Activated T-cell treated with anti-CD3 and anti-CD28 coated beads, Interleukin-2, amount 50 U/mL, for 72 hours (primary cell): ENCODE measurements at places on chromosomes 7 and 10. TPM values are rescaled to one million over a fixed set of nuclear protein-coding genes. Genes with fewer than 3 reads are reported as not detected.

The CD36 gene
- 0.65 TPM for total RNA-seq

The TBX20 gene
- total RNA-seq = not detected

The BAIAP2L1 gene
- 5.1 TPM for total RNA-seq

The CALML3 gene
- total RNA-seq = not detected

DNA sequence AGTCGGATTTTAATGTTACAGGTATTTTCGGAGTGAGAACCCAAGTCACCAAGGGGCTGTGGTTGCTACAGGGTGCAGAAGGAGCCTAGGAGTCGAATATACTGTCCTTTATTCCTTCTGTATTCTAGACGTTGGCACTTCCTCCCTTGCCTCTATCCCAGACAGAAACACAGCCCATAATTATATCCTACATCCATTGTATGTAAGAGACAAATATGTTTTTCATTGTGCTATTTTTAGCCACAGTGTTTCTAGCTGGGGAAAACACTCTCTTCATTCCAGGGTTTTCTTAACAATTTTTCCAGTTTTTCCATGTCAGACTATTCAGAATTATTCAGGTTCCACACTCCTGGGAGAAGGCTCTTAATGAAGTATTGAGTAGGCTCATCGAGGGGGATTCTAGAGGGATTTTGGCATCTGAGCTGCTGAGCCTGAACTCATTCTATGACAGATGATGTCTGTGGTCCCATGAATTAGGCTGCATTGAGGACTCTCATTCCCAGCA is 32.6 kb downstream of the KIAA1217 start:
- no peaks in the 10 kb centered on the region for H3K36me3 ChIP-seq
- H3K4me3 ChIP-seq = no peak overlapping the region
- no peak overlapping the region for H3K27ac ChIP-seq
- DNase-seq = no peak
- peaks cover 32% of the 10 kb centered on the region for H3K27me3 ChIP-seq

- DNase-seq = no peak
- no peak overlapping the region for H3K4me3 ChIP-seq
- H3K27me3 ChIP-seq = no peaks in the 10 kb centered on the region
- no peak overlapping the region for H3K27ac ChIP-seq
- peaks cover 29% of the 10 kb centered on the region for H3K36me3 ChIP-seq
- peaks cover 15% of the 10 kb centered on the region for H3K4me1 ChIP-seq
Observed at GRCh38 chr10:5742116-5742515, 57.5 kb downstream of the TASOR2 start.

GRCh38 chr10:106111246-106111645 is 1053.3 kb downstream of the SORCS1 start:
- H3K27me3 ChIP-seq = no peaks in the 10 kb centered on the region
- no peak for DNase-seq
- no peak overlapping the region for H3K27ac ChIP-seq
- H3K36me3 ChIP-seq = no peaks in the 10 kb centered on the region
- no peaks in the 10 kb centered on the region for H3K4me1 ChIP-seq
- no peak overlapping the region for H3K4me3 ChIP-seq

DNA sequence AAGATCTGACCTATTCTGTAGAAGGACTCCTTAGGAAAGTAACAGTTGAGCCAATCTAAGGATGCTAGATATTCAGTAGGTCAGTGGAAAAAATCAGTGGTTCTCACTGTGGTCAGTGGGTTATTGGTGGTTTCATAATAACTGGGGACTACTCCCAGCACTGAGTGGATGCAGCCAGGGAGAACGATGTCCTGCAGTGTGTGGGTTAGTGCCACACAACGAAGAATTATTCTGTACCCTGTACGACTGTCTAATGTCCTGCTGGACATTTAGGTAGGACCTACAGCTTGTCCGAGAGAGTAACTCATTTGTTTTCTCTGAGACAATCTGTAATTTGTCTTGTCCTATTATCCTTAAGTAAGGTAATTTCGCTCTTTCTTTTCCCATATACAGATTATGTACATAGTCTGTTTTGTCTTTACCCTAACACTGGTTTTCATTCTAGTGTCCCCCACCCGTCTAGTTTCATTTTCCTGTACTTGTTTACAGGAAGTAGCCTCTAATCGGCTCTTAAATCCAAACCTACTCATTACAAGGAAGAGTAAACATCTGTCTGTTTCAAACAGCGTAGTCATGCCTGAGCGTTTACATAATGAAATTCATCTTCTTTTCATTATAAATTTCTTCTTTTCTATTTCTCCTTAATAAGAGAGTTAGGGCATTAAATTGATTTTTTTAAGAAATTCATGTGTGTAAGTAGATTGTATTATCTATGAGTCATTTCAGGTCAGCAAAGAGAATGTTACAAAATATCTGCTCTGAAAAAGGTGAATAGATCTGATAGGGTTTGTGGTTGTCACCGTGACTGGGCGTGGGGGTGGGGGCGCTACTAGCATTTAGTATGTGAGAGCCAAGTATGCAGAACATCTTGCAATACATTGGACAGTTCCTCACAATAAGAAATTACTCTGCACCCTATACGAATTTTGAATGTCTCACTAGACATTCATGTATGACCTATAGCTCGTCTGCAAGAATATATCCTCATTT is 8.3 kb upstream of the ZC3HAV1L start:
- H3K27me3 ChIP-seq = no peaks in the 10 kb centered on the region
- H3K4me3 ChIP-seq = peak overlapping the region; percentile 14
- H3K36me3 ChIP-seq = peaks cover 14% of the 10 kb centered on the region
- H3K27ac ChIP-seq = peak overlapping the region; percentile 33
- peak; percentile 75 for DNase-seq
